ENCODE measurements at places on chromosomes 11 and 22. TPM values are rescaled to one million over a fixed set of nuclear protein-coding genes. Genes with fewer than 3 reads are reported as not detected.
A peak's percentile ranks its signal among the peaks of the same experiment; 100 is the strongest.

GAL gene
- 2.2 TPM for total RNA-seq

DNA sequence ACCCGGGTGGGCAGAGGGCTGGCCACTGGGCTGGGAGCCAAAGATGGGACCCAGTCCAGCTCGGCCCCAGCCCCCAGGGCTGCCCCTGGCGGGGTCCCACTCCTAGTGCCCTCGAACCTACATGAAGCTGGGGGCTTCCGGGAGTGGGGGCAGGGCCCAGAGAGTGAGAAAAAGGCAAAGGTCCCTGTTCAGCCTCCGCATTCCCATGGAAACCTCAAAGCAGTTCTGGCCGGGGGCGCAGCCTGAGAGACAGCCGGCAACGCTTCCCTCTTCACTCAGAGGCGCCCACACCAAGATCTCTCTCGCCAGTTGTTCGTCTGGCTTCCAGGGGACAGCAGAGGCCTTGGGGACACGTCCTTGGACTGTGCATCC, 22.4 kb upstream of the ARHGAP8 start:
- H3K27ac ChIP-seq: no peak overlapping the region
- no peaks in the 10 kb centered on the region for H3K27me3 ChIP-seq
- H3K36me3 ChIP-seq: peaks cover 14% of the 10 kb centered on the region
- H3K4me3 ChIP-seq: no peak overlapping the region
- peaks cover 22% of the 10 kb centered on the region for H3K4me1 ChIP-seq

HORMAD2 gene
- total RNA-seq: not detected

DNA sequence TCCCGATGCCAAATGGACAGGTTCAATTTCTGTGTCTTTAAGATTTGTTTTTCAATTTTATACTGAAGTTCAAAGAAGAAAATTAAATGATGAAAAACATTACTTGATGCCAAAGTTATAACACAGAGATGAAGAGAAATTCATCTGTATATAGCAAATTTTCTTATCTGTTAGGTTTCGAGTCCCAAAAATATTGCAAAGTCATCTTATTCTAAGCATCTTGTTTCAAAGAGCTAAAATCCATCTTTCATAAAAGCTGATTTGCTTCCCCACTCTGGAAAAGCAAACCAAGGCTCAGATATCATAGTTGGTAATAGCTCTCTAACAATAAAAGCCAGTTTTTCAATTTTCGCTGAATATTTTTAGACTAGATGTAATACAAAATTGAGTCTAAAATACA, 19.0 kb upstream of the CCDC89 start:
- H3K27me3 ChIP-seq: no peaks in the 10 kb centered on the region
- no peak overlapping the region for H3K4me3 ChIP-seq
- H3K36me3 ChIP-seq: no peaks in the 10 kb centered on the region
- no peak overlapping the region for H3K27ac ChIP-seq

DNA sequence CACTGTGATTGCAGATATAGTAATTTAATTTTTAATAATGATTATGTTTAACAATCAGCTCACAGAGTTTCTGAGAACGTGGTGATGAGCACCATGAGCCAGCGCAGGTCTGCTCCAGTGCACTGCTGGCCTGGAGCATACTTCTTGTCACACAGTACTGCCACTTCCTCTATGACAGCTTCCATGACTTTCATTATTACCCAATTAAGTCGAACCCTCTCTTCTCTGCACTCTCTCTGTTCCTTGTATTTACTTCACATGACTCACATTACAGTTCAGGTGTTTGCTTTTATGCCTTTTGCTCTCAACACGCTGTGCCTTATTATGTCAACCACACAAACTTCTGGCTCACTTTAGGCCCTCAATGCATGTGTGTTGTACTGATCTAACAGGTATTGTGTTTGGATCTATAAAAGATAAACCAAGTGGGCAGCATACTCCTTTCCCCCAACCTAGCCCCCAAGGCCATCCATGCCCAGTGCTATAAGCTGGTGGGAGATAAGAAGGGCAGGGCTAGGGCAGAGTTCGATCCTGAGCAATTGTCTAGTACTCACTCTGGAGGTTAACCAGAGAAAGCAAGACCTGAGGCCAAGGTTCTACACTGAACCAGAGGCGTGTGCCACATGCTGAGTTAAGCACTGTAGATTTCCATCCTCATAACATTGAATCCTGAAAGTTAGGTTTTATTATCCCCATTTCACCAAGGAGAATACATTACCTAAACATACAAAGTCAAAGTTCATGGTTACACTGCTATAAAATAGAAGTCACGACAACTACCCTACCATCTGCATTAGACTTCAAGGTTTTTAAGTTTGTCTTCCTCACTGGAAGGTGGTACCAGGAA, 356.5 kb downstream of the INSC start:
- peaks cover 2% of the 10 kb centered on the region for H3K27me3 ChIP-seq
- H3K4me1 ChIP-seq: no peaks in the 10 kb centered on the region
- DNase-seq: no peak
- no peak overlapping the region for H3K27ac ChIP-seq

DNA sequence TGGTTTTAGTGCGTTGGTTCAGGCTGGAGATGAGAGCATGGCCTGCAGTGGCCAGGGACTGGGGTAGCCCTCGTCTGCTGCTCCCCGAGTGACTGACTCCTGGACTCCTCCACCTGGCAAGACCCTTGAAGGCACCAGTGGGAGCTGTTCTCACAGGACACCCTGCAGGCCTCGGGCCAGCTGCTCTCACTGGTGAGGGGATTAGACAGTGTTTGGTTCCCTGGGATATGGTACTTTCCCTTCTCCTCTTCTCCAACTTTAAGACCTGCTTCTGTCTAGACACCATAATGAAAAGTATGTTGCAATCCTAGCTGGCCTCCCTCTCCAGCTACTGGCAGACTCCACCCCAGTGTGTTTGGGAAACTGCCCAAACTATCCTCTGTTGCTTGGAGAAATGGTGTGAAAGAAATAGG, 168.8 kb upstream of the CADM1 start:
- H3K27ac ChIP-seq: no peak overlapping the region
- no peaks in the 10 kb centered on the region for H3K4me1 ChIP-seq
- no peaks in the 10 kb centered on the region for H3K27me3 ChIP-seq
- DNase-seq: no peak
- no peaks in the 10 kb centered on the region for H3K36me3 ChIP-seq

DNA sequence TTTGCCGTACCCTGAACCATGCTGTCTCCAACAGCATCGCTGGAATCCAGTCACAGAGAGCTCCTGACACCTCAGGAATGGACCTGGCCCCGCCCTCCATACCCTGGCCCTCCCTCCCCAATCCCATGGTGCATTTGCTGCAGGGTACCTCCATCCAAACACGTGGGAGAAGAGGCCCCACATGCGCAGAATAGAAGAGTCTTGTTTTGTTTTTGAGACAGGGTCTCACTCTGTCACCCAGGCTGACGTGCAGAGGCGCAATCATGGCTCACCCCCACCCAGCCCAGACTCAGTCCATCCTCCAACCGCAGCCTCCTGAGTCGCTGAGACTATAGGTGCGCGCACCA, 2.3 kb upstream of the PNPLA2 start:
- peaks cover 25% of the 10 kb centered on the region for H3K36me3 ChIP-seq
- no peaks in the 10 kb centered on the region for H3K27me3 ChIP-seq
- no peak for DNase-seq
- no peak overlapping the region for H3K4me3 ChIP-seq
- no peak overlapping the region for H3K27ac ChIP-seq
- H3K4me1 ChIP-seq: peaks cover 23% of the 10 kb centered on the region

GRCh38 chr11:114166897-114167323, 107.4 kb downstream of the ZBTB16 start:
- peak overlapping the region; percentile 16 for H3K4me3 ChIP-seq
- H3K27me3 ChIP-seq: no peaks in the 10 kb centered on the region
- peak; percentile 29 for DNase-seq
- peaks cover 81% of the 10 kb centered on the region for H3K4me1 ChIP-seq

- H3K27me3 ChIP-seq: peaks cover 22% of the 10 kb centered on the region
- DNase-seq: no peak
- peaks cover 15% of the 10 kb centered on the region for H3K4me1 ChIP-seq
- no peak overlapping the region for H3K27ac ChIP-seq
- H3K4me3 ChIP-seq: no peak overlapping the region
Measured at GRCh38 chr11:72236774-72237111, 7.2 kb downstream of the PHOX2A start.

THYN1 gene
- 70.1 TPM for total RNA-seq

GRCh38 chr22:20781272-20781990, 7.5 kb downstream of the SERPIND1 start:
- H3K4me3 ChIP-seq: no peak overlapping the region
- DNase-seq: peak; percentile 39
- H3K36me3 ChIP-seq: peaks cover 14% of the 10 kb centered on the region

GRCh38 chr11:82082976-82083375, 650.7 kb downstream of the FAM181B start:
- no peak for DNase-seq
- peaks cover 2% of the 10 kb centered on the region for H3K27me3 ChIP-seq
- no peak overlapping the region for H3K4me3 ChIP-seq
- no peak overlapping the region for H3K27ac ChIP-seq
- H3K4me1 ChIP-seq: no peaks in the 10 kb centered on the region

CHRNA10 gene
- 1.0 TPM for total RNA-seq

FGF4 gene
- not detected for total RNA-seq

- H3K36me3 ChIP-seq: peaks cover 62% of the 10 kb centered on the region
- H3K27ac ChIP-seq: peak overlapping the region; percentile 57
- DNase-seq: no peak
Measured at GRCh38 chr11:65853246-65853979, 4.6 kb downstream of the CFL1 start.

ART5 gene
- not detected for total RNA-seq

- peaks cover 2% of the 10 kb centered on the region for H3K27me3 ChIP-seq
- H3K4me1 ChIP-seq: no peaks in the 10 kb centered on the region
- no peak overlapping the region for H3K4me3 ChIP-seq
- no peak overlapping the region for H3K27ac ChIP-seq
Measured at GRCh38 chr11:90476442-90477007, 253.7 kb upstream of the CHORDC1 start.

- H3K27me3 ChIP-seq: no peaks in the 10 kb centered on the region
- H3K36me3 ChIP-seq: no peaks in the 10 kb centered on the region
- no peak for DNase-seq
- peaks cover 2% of the 10 kb centered on the region for H3K4me1 ChIP-seq
- H3K4me3 ChIP-seq: no peak overlapping the region
- H3K27ac ChIP-seq: no peak overlapping the region
Measured at GRCh38 chr11:1926156-1927025, 6.9 kb downstream of the TNNT3 start.

- H3K36me3 ChIP-seq: no peaks in the 10 kb centered on the region
- H3K27me3 ChIP-seq: no peaks in the 10 kb centered on the region
- no peak for DNase-seq
- H3K4me3 ChIP-seq: peak overlapping the region; percentile 45
Measured at GRCh38 chr11:114074546-114075343, 15.2 kb downstream of the ZBTB16 start.

HTR3B gene
- not detected for total RNA-seq

DNA sequence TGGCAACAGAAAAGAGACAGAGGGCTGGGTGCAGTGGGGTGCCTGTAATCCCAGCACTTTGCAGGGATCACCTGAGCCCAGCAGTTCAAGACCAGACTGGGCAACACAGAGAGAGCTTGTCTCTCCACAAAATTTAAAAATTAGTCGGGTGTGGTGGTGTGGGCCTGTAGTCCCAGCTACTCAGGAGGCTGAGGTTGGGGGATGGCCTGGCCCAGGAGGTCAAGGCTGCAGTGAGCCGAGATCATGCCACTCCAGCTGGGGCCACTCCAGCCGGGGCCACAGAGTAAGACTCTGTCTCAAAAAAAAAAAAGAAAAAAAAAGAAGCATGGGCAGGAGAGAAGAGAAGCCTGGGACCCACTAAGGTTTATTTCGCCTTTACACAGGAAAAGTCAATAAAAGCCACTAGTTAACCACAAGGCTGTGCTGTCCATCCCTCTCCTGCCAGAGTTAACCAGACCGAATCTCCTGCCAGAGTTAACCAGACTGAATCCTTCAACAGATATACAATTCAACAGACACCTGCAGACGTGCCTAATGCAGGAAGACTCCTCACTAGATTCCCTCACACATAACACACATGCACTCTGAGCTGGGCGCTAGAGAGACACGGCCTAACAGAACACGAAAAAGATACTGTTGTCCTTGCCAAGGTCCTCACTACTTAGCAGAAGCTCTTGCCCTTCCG, 29.8 kb downstream of the MICAL3 start:
- no peak overlapping the region for H3K27ac ChIP-seq
- peaks cover 26% of the 10 kb centered on the region for H3K4me1 ChIP-seq
- DNase-seq: no peak
- no peaks in the 10 kb centered on the region for H3K27me3 ChIP-seq

GRCh38 chr11:20501252-20501651, 98.2 kb upstream of the SLC6A5 start:
- H3K4me3 ChIP-seq: no peak overlapping the region
- peaks cover 7% of the 10 kb centered on the region for H3K4me1 ChIP-seq
- peaks cover 50% of the 10 kb centered on the region for H3K36me3 ChIP-seq
- H3K27me3 ChIP-seq: no peaks in the 10 kb centered on the region

- no peaks in the 10 kb centered on the region for H3K27me3 ChIP-seq
- no peak overlapping the region for H3K27ac ChIP-seq
- H3K4me1 ChIP-seq: peaks cover 9% of the 10 kb centered on the region
- no peaks in the 10 kb centered on the region for H3K36me3 ChIP-seq
- no peak for DNase-seq
Measured at GRCh38 chr11:128361451-128362020, 225.8 kb downstream of the ETS1 start.

DNA sequence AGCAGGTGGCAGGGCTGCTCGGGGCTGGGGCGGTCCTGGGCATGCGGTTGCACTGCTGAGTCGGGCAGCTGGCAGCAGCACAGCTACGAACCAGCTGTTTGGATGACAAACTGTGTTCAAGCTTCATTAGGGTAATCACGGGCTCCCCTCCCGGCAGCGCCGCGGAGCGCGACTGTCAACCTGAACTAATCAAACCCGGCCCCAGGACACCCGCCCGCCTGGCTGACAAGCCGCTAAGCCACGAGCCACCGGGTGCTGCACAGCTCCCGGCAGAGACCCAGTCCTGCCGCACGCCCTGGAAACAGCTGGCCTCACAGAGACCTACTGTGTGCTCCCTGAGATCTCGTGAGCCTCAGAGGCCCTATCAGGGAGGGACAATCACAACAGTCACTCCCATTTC, 60.6 kb upstream of the TCF20 start:
- peaks cover 27% of the 10 kb centered on the region for H3K4me1 ChIP-seq
- no peaks in the 10 kb centered on the region for H3K27me3 ChIP-seq
- no peak for DNase-seq

DNA sequence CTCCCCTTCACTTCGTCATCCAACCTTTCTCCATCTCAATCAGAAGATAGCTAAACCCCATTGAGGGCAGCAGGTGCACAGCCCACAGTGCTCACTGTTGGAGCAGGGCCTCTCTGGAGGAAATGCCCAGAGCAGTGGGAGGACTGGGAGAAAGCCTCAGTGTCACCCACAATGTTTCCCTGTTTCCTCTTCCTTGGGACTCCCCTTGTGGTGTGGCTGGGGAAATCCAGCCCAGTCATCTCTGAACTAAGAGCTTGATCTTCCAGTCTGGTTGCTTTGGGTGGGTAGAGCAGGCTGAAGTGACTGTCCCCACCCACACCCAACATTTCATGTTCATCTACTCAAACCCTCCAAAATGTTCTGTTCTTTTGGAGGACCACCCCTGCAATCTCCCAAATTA, 29.8 kb upstream of the EED start:
- H3K4me3 ChIP-seq: peak overlapping the region; percentile 3
- DNase-seq: peak; percentile 91
- no peaks in the 10 kb centered on the region for H3K27me3 ChIP-seq
- H3K27ac ChIP-seq: peak overlapping the region; percentile 83

GRCh38 chr11:26762089-26762488, 40.2 kb upstream of the SLC5A12 start:
- H3K4me3 ChIP-seq: no peak overlapping the region
- H3K4me1 ChIP-seq: no peaks in the 10 kb centered on the region
- H3K27me3 ChIP-seq: no peaks in the 10 kb centered on the region
- H3K36me3 ChIP-seq: no peaks in the 10 kb centered on the region
- H3K27ac ChIP-seq: no peak overlapping the region

Measured in activated CD8-positive, alpha-beta T cell treated with anti-CD3 and anti-CD28 coated beads for 36 hours (primary cell).